ENCODE measurements at places on chromosomes 3 and 15.

- peak; percentile 45 for DNase-seq
Measured at GRCh38 chr15:75801859-75802593, 41.2 kb upstream of the UBE2Q2 start.

- no peak for DNase-seq
Measured at GRCh38 chr3:11213810-11214450, 58.3 kb upstream of the ATG7 start.

GRCh38 chr3:13452490-13453335 is 27.4 kb upstream of the HDAC11 start:
- no peak for DNase-seq

DNA sequence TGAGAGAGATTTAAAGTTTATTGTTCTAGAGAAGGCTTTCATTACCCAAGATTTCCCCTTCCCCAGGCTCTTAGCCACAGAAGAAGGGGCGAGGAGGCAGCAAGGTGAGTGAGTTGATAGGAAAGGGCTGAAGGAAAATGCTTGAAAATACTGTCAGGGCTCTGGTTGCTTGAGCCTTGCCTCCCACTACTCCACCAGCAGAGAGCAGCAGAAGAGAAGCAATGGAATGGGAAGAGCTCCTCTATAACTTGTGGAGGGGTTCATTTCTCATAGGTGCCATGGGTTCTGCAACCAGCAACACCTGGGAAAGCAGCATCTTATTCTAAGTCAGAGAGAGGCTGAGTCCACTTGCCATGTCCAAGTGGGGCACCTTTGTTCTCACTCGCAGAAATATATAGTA is 184.0 kb upstream of the CNTN6 start:
- DNase-seq: no peak

DNA sequence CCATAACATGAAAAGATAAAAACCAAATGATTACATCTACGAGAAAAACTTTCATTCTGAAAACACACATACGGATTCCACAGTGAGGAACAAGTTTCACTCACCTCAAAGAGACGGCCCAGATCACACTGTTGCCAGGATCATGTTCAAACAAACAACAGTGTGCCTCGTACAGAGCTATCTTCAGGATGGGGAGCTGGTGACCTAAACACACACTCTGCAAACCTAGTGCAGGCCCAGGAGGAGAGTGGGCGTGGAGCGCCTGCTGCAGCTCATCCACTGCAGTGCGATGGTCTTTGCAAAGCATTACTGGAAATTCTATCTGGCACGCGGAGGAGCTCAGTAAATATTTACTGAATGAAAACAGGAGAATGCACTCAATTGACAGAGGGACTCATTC is 38.5 kb downstream of the TAMM41 start:
- DNase-seq: no peak

DNA sequence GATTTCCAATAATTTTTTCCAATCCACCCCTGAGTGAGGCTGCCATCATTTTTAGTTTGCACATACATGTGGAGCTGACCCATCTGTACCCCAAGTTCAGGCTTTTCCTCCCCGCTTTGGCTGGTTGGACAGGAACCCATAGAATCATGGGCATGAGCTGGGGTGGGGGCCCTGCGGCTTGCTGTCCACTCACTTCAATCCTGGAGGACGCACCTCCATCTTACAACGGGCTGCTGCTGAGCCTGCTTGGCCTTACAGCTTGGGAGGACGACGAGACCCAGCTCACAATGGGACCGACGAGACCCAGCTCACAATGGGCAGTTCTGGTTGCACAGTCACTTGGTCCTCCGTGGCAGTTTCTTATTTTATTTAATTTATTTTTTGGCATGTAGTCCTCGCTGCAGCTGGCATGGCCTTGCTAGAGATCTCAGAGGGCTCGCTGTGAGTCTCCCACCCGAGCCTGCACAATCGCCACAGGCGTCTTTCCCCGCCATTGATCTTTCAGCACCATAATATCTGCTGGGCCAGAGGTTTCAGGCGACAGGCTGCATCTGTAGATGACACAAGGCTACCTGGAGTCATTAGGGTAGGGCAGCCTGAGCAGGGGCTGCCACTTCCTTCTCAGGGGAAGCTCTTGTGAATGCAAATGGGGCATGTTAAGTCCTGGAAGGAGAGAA is 19.6 kb upstream of the EPHB3 start:
- DNase-seq: no peak

DNA sequence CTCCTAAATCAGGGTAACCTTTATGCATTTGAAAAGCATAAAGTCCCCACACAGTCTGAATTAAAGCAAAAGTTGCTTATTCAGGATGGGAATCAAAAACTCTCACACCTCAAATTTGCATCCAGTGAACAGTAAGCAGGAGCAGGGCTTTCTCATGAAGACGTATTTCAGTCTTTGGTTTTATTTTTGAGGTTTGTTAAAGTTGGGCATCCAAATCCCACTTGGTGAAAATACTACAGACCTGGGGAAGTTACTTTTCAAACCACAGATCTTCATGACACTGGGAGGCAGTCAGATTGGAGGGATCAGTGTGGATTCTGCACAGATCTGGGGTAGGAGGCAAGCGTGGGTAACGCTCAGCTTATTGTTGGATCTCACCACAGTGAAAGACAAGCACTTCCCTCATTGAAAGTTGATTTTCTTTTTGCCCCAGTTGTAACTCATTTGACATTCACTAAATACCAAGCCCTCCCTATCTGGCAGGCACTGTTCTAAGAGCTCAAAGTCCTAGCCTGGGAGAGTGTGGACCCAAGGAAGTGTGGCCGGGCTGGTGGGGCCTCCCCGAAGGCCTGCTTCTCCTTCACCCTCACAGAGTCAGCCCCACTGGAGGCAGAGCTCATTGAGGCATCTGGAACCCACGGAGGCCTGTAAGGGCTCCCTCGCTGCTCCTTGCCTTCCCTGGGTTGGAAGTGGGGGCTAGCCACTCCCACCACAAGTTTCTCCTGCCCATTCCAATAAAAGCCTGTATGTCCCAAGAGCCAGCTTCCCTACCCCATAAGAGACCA is 783 bp upstream of the ISG20 start:
- DNase-seq: no peak

GRCh38 chr15:81293728-81294515 is 30.0 kb downstream of the STARD5 start:
- peak; percentile 63 for DNase-seq

- DNase-seq: no peak
Measured at GRCh38 chr3:114104414-114104813, 47.9 kb downstream of the QTRT2 start.

DNA sequence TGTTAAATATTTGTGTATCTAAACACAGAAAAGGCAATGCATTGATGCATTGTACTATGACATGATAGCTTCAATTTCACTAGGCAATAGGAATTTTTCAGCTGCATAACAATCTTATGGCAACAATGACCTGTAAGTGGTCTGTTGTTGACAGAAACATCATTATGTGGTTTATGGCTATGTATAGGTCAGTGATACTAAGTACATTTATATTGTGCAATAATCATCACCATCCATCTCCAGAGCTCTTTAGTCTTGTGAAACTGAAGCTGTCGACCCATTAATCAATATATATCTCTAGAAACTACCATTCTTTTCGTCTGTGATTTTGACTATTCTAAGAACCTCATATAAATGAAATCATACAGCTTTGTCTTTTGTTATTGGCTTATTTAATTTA is 200.1 kb upstream of the ZNF717 start:
- DNase-seq: no peak

GRCh38 chr3:37574177-37574943 is 287.3 kb upstream of the CTDSPL start:
- DNase-seq: no peak

DNA sequence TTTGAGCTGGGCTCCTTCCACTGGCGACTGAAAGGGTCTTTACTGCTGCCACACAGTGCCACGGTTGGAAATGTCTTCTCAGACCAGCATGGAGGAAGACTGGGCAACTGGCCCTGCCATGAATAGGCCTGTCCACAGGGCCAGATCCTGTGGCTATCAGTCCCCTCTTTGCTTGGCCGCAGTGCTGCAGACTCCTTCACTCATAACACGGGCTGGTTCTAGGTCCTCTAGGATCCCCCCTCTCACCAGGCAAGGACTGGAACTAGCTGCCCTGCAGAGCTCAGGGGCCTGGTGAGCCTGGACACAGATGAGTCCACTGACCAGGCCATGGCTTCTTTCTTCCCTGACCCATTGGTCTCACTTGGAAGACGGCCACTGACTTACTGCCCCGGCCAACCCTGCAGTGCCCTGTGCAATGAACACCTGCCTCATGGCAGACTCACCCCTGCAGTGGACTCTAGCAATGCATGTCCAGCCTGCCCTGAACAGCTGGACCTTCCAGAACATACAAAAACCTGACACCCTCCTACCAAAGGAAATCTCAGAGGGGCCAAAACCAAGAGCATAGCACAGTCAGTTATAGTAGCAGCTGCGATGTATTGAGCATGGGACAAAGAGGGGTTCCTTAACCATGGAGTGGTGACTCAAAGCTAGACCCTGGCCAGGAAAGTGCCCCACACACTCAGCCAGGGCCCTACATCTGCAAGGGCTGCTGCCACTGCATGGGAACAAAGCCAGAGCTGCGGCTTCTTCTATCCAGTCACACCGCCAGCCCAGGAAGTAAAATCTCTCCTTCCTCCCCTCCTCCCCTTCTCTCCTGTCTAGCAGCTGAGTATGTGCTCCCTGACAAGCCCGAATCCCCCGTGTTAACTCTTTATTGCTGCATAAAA is 72.1 kb upstream of the ITGA11 start:
- no peak for DNase-seq

DNA sequence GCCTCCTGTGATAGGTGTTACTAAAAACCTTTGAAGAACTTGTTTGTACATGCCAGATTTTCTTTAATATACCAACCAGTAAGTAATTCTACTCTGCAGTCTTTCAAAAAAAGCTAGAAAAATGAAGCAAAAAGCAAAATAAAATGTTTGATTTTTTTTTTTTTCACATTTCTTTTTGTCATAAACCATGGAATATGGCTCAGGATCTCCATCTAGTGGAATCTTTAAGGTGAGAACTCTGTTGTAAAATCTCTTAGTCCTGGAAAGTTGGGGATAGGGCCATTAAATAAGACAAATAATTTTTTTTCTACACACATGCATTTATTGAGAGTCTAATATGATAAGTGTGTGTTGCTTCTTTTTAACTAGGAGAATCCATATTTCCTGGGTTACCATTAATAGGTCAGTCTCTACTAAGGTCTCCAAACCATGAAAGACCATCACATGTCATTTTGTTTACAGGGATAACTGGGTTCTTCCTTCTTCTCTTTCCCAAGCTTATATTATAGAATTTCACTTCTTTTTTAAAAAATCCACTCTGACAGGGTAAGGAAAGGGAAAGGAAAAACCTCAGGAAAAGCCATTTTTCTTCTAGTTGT is 84.6 kb downstream of the SLC9A9 start:
- DNase-seq: no peak

DNA sequence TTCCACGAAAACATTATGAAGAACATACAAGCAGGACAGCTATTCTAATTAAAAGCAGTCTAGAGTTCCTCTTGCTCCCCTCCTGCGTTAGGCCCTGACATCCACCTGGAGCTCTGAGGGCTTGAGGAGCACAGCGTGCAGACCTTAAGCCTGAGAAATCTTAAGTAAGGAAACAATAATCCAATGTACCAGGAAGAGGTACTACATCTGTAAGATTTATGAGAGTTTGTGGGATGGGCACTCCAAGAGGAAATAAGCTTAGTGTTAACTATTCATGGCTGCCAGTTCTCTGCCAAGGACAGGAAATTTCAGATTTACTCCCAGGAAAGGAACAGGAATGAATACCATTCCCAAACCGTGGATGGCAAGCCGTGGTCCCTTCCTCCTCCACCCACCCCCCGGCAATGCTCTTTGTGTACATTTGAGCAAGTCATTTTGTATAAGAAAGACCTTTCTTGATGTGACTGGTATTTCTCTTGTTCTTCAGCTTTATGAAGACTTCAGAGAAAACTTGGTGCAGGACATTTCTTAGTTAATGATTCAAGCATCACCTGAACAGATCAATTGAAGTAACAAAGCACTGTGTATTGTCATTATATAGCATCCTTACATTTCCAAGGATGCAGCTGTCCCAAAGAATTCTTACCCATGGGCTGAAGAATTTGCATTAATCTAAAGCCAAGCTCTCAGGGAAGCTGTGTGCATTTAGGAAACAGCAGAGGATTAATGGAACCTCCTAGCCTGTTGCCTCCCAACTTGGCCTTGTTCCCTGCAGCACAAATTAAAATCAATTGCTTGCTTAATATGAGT is 28.8 kb upstream of the VILL start:
- no peak for DNase-seq

DNA sequence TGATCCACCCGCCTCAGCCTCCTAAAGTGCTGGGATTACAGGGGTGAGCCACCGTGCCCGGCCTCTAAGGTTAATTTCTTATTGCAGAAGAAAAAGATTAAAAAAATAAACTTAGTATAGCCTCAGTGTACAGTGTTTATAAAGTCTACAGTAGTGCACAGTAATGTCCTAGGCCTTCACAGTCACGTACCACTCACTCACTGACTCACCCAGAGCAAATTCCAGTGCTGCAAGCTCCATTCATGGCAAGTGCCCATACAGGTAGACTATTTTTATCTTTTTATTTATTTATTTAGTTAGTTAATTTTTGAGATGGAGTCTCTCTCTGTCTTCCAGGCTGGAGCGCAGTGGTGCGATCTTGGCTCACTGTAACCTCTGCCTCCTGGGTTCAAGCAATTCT is 3.2 kb upstream of the FLNB start:
- DNase-seq: no peak

- no peak for DNase-seq
Measured at GRCh38 chr15:87724330-87724729, 532.2 kb downstream of the NTRK3 start.

DNA sequence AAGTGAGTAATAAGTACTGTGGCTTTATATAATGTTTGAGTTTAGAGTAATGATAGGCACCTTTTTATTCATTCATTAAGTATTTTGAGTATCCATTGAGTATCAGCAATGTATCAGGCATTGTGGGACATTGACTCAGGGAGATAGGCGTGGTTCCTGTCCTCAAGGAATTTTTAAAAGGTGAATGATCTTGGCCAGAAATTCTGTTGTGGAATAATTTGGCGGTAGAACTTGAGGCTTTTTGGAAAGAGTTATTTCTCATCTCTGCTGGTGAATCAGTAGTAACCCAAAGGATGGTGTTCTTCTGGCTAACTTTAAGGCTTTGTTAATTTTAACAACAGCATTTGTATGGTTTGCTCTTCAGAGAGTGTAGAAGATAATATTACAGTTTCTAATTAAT is 2.0 kb downstream of the RAB7A start:
- no peak for DNase-seq

DNA sequence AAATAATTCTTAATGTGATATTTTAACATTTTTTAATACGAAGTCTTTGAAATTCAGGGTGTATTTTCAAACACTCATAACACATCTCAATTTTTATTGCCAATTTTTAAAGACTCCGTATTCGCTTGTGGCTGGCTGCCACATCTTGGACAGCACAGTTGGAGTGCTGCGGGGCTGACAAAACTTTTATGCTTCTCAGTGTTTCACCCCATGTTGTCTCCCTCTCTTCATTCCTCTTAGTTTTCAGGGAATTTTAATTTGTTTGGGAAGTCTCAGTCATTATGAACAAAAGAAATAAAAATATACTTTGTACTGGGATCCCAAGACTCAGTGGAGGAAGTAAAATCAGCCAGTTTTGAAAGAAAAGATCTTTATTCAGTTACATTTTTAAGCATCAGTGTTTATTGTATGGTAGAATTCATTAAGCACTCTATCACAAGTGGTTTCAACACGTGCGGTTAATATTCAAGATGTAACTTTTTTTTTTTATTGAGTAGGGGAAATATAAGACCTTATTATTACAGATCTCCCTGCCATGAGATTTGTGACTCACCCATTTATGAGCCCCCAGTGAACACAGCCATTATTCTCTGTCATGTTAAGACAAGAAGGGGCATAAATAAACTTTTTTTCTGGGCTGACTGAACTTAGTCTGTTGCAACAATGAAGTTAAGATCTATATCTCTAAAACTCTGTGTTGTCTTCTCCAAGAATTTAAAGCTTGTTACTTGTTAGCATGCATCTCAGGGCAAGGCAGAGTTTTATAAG is 26.8 kb downstream of the KAT2B start:
- DNase-seq: no peak
